ENCODE measurements at places on chromosomes 2 and 18.

GRCh38 chr2:207481924-207482323 lies 47.8 kb upstream of the CREB1 start:
- DNase-seq: no peak

DNA sequence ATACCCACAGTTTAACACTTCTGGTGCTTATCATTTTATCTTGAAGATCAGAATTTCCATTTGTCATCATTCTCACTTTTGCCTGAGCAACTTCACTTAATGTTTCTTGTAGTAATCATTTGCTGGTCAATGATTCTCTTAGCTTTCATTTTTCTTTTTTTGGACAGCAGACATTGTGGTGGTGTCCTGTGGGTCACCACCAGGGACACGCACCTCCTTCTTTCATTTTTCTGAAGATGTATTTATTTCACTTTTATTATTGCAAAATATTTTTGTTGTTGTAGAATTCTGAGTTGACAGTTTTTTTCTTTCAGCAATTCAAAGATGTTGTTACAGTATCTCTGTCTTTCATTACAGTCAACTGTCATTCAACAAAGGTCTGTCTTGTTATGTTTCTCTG lies 84.3 kb downstream of the FAM168B start:
- no peak for DNase-seq

- no peak for DNase-seq
Measured at GRCh38 chr2:145124085-145124484, 604.2 kb upstream of the ZEB2 start.

GRCh38 chr2:172249986-172250385 lies 147.3 kb upstream of the DLX2 start:
- DNase-seq: no peak

- no peak for DNase-seq
Measured at GRCh38 chr18:63997606-63998005, 27.7 kb downstream of the SERPINB8 start.

DNA sequence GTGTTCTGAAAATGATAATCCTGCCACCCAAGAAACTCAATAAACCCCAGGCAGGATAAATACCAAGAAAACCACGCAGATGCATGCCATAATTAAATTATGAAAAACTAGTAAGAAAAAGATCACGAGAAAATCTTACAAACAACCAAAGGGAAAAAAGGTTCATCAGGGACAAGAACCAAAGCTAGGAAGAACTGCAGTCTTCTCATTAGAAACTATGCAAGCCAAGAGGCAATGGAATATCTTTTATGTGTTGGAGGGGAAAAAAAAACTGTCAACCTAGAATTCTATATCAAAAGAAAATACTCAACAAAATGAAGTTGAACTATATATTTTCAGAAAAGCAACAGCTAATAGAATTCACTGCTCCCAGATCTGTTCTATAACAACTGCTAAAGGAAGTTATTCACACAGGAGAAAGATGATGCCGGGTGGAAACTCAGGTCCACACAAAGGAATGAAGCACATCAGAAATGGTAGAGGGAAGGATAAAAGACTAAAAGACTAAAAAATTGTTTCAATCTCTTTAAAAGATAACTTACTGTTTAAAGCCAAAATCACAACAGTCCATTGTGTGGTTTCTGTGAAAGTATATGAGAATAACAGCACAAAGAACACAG lies 55.0 kb downstream of the NDUFA10 start:
- DNase-seq: no peak

GRCh38 chr2:148930046-148930775 lies 55.2 kb downstream of the KIF5C start:
- no peak for DNase-seq

DNA sequence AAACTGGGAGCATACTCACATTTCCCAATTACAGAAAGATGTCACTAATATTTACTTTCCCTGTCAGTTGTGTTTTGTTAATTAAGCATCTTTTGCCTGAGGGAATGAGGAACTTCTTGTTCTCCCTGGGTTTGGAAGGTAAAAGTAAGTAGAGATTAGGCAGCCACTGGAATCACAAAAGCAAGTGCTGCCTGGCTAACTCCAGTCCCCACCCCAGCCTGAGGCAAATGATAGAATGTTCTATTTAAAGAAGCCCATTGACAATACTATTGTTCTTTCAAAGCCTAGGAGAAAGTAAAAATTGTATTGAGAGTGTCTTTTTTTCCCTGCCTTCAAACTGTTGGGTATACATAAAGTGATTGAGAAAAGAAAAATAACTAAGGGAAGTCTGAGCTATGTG lies 93.8 kb downstream of the MBD2 start:
- DNase-seq: no peak

- no peak for DNase-seq
Measured at GRCh38 chr2:138267902-138268254, 233.7 kb upstream of the SPOPL start.

DNA sequence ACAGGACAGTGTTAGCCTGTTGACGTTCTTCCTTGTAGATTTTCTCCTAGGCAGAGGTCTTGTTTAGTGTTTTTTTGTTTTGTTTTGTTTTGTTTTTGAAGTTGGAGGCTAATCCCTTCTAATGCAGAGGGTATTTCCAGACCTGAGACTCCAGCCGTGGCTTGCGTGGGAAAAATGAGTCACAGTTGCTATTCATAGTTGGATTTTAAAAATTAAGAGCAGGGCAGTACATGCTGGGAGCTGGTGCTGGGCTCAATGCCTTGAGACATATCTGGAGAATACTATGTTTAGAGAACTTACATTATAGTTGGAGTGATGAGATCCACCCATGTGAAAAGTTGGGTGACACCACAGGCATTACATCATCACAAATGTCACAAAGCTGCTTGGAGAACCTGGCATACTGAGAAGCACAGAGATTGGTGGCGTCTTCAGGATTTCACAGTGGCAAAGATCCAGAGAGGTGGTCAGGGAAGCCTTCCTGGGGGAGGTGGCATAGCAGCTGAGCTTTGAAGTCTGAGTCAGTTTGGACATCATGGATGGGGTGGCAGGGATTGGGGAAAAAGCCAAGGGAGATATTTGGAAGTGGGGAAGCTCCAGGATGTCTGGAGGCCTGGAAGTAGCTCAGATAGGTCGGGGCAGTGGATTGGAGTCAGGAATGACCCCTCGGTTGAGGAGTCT lies 249.4 kb downstream of the LOXHD1 start:
- DNase-seq: no peak

- DNase-seq: no peak
Measured at GRCh38 chr2:172072706-172073105, 12.6 kb upstream of the DLX1 start.

DNA sequence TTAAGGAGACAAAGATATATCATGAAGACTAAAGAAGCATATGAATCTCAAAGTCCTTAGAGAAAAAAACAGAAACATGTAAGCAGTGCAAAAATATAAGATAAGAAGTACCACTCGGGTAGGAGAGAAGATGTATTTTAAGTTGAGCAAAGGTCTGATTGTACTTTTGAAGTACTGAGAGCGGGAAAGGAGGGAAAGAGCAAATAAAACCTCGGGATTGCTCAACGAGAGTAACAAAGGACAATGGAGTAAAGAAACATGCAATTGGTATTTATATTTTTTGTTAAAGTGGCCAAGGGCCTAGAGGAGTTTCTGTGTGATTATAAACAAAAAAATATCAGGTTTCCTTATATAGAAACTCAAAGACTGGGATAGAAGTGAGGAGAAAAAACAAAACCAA lies 251.9 kb downstream of the LNPK start:
- no peak for DNase-seq

DNA sequence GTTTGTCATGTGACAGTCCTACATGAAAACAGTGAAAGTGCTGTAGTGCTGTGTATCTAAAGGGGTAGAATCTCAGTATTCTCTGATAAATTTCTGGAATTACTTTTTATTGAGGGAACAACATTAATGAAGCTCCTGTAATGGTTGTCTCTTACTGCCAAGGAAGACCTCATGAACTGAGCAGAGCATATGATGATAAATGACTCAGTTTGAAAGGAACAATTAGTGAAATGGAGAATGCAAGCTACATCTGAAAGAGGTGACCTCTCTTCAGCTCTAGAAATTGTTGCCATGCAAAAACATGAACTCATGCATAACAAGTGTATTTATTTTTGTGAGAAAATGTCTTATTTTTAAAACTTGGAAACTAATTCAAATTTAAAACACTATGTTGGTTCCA lies 93.6 kb downstream of the SCN9A start:
- DNase-seq: no peak

DNA sequence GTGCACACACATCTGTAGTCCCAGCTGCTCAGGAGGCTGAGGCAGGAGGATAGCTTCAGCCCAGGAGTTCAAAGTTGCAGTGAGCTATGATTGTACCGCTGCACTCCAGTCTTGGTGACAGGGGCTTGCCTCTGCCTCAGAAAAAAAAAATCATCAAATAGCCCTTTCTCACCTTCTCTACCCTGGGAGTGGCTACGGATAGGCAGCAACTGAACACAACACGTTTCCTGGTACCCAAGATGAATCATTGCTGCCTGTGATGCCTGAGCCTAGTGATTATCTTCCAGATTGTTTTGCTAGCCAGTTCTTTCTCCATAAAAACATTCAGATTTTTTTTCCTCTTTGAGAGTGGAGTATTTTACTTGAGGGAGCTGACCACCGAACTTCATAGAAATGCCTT lies 13.5 kb downstream of the INPP4A start:
- no peak for DNase-seq

- no peak for DNase-seq
Measured at GRCh38 chr2:215529271-215529670, 93.4 kb upstream of the FN1 start.

DNA sequence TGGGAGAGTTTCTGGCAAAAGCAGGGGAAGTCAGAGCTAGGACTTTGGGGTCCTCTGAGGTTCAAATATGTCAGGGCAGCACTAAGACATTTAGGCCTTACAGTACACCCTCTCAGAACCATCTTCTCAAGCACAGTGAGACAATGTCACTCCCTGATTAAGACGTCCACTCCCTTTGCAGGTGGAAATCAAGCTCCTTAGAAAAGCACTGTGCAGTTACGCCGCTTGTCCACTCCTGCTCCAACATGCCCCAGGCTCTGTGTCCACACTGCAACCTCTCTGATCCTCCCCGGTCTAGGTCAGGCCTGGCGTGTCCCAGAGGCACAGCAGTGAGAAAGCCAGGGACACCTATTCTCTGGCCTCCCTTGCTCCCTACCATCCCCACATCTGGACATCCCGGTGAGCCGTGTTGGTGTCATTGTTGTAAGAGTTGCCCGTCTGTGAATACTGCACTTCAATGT lies 528.6 kb upstream of the ID2 start:
- DNase-seq: no peak

DNA sequence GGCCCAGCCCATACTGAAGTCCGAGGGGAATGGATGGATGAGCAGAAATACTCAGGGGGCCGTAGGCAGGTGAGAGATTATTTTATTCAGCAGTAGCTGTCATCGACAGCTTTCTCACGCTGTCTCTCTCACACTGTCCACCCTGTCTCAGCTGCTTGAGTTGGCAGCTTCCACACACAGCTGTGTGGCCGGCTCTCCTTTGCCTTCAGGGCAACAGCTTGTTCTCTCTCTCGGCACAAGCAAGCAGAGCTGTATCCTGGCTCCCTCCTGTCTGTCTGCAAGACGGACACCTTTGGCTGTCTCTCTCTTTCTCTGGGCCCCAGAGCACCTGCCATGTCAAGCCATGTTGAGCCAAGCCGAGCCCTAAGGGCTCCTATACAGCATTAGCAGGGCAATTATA lies 9.8 kb upstream of the PAPOLG start:
- DNase-seq: no peak

GRCh38 chr2:25700221-25700660 lies 26.9 kb upstream of the DTNB start:
- peak; percentile 51 for DNase-seq

GRCh38 chr2:238570391-238570790 lies 143.7 kb downstream of the ASB1 start:
- DNase-seq: no peak

GRCh38 chr18:35042389-35043071 lies 1.3 kb downstream of the MAPRE2 start:
- no peak for DNase-seq

- no peak for DNase-seq
Measured at GRCh38 chr2:21084401-21084800, 39.4 kb upstream of the TDRD15 start.

DNA sequence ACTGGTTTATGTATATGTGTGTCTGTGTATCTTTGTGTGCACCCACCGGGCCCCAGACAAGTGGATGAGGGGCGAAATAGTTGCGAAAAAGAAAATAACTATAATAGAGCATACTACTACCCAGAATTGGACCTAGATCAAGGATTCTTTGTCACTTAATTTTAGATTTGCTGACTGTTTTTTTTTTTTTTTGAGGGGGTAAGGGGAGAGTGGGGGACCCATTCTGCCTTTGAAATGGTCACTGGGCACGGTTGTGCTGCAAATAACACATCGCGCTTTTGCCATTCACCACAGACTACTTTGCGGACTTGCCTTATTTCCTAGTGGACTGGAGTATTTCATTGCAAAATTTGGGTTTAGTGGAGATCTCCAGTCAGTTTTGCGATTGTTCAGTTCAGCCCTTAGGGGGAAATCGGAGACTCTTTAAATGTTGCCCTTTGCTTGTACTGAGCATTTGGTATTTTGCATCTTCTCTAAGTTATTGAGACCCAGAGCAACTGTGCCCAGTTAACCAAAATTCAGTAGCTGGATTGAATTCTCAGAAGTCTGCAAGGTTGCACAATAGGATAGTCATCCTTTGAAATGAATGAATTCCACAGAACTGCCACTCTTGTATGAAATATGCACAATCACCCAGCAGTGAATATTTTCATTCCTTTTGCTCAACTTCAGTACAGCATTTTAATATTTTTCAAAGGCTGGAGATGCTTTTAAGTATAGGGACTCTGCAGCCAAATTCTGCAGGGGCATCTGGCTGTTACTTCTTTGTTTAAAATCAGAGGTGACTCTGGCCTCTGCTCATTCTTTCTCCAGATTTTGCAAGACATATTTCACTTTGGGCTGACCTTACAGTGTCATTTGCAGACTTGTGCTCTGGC lies 2.9 kb downstream of the TRIB2 start:
- DNase-seq: no peak

DNA sequence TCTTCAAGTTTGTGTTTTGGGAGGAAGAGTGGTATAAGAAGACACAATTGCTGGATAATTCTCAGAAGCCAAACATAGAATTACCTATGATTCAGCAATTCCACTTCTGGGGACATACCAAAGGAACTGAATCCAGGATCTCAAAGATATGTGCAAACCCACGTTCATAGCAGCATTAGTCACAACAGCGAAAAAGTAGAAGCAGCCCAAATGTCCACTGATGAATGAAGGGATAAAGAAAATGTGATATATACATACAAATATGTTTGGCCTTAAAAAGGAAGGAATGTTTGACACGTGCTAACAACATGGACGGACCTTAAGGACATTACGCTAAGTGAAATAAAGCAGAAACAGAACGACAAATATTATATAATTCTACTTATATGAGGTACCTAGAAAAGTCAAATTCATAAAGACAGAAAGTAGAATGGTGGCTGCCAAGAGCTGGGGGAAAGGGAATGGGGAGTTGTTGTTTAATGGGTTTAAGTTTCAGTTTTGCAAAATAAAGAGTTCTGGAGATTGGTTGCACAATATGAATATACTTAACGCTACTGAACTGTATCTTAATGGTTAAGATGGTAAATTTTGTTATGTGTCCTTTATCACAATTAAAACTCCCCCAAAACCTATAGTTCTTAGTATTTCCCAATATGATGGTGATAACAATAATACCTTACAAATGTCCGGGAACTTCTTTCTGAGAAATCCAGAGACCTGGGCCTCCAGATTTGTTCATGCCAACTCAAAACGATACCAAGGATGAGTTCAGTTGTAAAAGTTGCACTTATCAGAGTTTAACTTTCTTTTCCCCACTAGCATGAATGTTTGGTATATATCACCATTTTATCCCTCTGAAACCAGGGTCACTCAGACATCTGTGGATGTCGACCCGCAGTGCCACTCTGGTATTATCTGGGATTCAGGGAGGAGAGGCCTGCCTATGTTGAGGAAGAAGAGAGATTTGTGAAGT lies 33.7 kb upstream of the WIPF1 start:
- no peak for DNase-seq

- DNase-seq: no peak
Measured at GRCh38 chr2:128594953-128595677, 276.4 kb upstream of the HS6ST1 start.

Measured in GM13976 (cell line).